IPS DF 19.7 (cell line): ENCODE measurements at places on chromosomes 6 and 20.

GRCh38 chr6:158060455-158061360 is 79.0 kb downstream of the SYNJ2 start:
- DNase-seq = no peak

DNA sequence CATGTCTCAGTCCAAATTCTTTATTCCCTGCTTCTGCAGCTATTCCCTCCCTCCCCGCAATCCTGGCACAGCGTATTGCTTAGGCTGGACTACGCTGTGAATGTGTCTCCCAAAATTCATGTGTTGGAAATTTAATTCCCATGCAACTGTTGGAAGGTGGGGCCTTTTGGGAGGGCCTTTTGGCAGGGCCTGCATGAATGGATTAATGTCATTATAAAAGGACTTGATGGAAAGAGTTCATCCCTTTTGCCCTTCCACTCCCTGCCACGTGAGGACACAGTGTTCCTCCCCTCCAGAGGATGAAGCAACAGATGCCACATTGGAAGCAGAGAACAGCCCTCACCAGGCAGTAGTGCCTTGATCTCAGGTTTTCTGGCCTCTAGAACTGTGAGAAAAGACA is 20.4 kb upstream of the NOTCH4 start:
- no peak for DNase-seq

- DNase-seq = no peak
These were observed 176.8 kb upstream of the NT5E start for GRCh38 chr6:85273046-85273445.

GRCh38 chr6:46735720-46736031 is 501 bp upstream of the PLA2G7 start:
- no peak for DNase-seq

DNA sequence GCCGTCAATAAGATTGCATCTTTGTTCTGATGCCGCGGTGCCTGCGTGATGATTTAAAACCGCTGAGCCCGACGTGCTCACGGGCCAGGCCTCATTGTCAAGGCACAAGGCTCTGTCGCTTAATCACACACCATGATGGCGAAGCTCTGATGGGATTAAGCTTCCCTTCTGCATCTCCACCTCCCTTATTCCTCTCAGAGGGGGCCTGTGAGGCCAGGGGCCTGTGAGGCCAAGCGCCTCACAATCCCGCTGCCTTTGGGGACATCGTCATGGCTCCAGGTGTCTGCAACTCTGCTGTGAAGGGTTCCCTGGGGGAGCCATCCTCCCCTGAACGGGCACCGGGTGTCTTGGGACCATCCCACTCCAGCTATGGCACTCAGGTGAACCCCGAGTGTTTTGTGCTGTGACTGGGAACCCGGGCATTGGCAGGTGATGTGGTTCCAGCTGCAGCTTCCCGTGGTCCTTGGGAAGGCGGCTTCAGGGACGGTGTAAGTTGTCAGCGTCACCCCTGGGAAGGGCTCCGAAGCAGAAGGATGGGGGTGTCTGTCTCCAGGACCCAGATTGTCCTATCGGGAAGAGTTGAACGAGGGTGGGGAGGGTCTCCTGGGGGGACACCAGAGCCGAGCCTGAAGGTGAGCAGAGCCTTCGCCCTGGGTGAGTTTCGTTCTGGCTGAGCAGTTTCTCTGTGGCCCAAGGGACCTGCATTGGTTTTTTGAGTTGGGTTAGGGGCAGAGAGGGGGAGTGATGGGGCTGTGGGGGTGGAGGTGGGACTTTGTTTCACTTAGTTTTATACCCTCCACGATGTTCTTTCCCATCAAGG is 18.0 kb upstream of the BHLHE23 start:
- no peak for DNase-seq

- DNase-seq = no peak
These were observed 1209.7 kb upstream of the GJE1 start for GRCh38 chr6:140923048-140923447.

- no peak for DNase-seq
These were observed 8.9 kb downstream of the TGIF2 start for GRCh38 chr20:36582322-36582721.

GRCh38 chr20:9407805-9408421 is 106.5 kb upstream of the LAMP5 start:
- peak; percentile 40 for DNase-seq

- peak; percentile 75 for DNase-seq
These were observed 85.6 kb downstream of the MRPL14 start for GRCh38 chr6:44041461-44042260.

- no peak for DNase-seq
These were observed 19.2 kb upstream of the GLP1R start for GRCh38 chr6:39029156-39030011.

DNA sequence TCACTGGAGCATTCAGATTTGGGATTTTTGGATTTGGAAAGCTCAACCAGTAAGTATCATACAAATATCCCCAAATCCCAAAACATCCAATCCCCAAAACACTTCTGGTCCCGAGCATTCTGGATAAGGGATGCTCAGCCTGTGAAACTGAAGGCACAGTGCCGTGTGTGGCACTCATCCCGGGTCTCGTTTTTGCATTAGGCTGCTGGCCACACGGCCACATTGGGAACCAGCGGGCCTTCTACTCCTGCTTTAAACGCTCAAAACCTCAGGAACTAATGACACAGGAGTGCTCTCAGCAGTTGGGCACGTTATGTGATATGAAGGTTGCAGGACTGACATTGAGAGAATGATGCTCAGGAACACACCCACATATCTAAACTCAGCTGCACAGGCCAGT is 35.6 kb downstream of the PSMG4 start:
- DNase-seq = no peak

DNA sequence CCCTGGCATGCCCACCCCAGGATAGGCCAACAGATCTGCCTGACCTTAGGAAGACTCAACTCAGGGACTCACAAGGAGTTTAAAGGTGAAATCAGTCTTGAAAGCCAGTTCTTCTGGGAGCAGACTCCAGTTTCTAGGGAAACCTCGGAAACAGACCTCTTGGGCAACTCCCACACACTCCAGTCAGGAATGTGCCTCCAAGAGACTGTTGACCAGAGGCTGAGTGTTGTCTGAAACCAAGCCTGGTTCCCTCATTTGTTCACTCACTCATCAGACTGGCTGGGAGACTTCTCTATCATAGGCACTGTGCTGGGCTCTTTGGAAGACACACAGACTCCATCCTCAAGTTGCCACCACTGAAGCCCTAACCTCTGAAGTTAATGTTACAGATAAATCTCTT is 1.8 kb downstream of the TREM1 start:
- DNase-seq = no peak

GRCh38 chr6:56838016-56838555 is 116.8 kb upstream of the BEND6 start:
- DNase-seq = no peak

- DNase-seq = no peak
These were observed 3.2 kb downstream of the GPR63 start for GRCh38 chr6:96834070-96834469.

DNA sequence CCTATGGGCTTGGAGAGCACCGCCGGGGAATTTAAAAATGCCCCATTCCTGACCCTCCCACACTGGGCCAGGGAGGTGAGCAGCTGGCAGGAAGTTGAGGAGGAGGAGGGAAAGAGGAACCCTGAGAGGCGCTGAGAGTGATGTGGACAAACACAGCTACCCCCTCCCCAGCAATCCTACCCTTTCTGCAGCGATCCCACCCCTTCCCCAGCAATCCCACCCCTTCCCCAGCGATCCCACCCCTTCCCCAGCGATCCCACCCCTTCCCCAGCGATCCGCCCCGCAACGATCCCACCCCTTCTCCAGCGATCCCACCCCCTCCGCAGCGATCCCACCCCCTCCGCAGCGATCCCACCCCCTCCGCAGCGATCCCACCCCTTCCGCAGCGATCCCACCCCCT is 111.6 kb downstream of the SYCP2 start:
- DNase-seq = no peak

DNA sequence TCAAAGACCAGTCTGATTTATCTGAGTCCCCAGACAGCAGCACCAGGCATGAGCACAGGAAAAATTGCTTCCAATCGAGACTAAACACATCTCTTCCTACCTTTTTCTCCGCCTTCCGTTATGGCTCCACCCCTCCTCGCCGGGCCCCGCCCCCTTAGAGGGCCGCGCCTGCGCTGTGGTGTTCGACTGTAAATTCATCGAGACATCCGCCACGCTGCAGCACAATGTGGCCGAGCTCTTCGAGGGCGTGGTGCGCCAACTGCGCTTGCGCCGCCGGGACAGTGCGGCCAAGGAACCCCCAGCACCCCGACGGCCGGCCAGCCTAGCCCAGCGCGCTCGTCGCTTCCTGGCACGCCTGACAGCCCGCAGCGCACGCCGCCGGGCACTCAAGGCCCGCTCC is 8.9 kb downstream of the REM1 start:
- DNase-seq = no peak

- no peak for DNase-seq
These were observed 269.4 kb upstream of the CDYL start for GRCh38 chr6:4506792-4507191.

GRCh38 chr6:31836474-31837368 is 9.2 kb downstream of the HSPA1B start:
- DNase-seq = no peak

GRCh38 chr6:2792330-2793110 is 27.3 kb downstream of the WRNIP1 start:
- no peak for DNase-seq

GRCh38 chr20:58524814-58525213 is 9.6 kb upstream of the APCDD1L start:
- DNase-seq = no peak

GRCh38 chr6:10300071-10300470 is 114.8 kb downstream of the TFAP2A start:
- DNase-seq = no peak

DNA sequence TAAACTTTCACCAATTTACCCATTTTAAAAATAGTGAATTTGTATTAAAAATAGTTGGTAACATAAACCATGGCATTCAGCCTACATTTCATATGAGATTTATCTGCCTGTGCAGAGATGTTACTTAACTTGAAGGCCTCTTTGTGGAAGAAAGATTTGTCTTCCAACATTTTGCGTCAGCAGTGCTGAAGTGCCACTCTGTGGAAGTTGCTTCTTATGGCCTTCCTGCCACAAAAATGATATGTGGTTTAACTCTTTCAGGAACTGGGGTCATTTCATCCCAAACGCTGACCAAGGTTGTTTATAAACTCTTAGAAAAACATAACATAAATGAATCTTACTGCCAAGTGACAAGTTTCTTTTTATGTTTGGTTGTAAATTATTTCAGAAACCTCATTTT is 246.8 kb downstream of the ARID1B start:
- DNase-seq = no peak

- no peak for DNase-seq
These were observed 6.3 kb downstream of the SOD2 start for GRCh38 chr6:159686703-159687102.

DNA sequence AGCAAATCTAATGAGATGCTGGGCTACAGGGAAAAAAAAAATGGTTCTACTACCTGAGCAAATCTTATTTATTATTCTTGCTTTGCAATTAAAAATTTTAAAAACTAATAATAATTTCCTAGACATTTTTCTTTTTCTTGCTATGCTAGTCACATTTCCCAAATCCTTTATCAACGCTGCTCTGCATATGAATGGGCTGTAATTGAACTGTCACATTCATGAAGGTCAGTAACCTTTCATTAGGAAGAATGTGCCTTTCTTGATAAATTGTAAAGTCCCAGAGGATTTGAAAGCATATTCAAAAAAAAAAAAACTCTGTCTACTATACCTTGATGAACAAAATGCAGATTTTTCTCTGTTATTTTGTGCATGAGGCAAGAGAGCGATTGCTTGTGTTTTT is 538.7 kb upstream of the ID4 start:
- DNase-seq = no peak

- DNase-seq = peak; percentile 76
These were observed 3.7 kb upstream of the MMP9 start for GRCh38 chr20:46004889-46005473.

- DNase-seq = no peak
These were observed 87.3 kb downstream of the PKHD1 start for GRCh38 chr6:52000064-52000463.
